ENCODE measurements at places on chromosomes 7 and 10.

DNA sequence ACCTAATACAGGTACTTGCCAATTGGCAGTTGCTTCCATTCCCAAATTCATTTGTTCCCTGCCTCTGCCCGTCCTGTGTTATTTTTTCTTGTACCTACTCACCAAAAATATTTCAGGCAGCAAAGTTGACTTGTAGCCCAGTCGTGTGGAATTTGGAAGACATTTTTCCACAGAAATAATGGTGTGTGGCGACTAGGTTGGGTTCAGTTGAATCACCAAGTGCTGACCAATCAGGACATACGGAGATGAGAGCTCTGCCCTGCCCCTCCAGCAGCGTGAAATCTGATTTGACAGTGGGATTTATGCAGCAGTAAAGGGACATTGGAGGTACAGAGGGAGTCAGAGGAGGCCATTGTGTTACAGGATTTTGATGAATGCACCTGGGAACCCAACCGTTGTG is 216.9 kb downstream of the CCDC3 start:
- DNase-seq, result no peak

- DNase-seq, result no peak
These were observed 489.6 kb downstream of the TNS3 start for GRCh38 chr7:47092336-47092735.

DNA sequence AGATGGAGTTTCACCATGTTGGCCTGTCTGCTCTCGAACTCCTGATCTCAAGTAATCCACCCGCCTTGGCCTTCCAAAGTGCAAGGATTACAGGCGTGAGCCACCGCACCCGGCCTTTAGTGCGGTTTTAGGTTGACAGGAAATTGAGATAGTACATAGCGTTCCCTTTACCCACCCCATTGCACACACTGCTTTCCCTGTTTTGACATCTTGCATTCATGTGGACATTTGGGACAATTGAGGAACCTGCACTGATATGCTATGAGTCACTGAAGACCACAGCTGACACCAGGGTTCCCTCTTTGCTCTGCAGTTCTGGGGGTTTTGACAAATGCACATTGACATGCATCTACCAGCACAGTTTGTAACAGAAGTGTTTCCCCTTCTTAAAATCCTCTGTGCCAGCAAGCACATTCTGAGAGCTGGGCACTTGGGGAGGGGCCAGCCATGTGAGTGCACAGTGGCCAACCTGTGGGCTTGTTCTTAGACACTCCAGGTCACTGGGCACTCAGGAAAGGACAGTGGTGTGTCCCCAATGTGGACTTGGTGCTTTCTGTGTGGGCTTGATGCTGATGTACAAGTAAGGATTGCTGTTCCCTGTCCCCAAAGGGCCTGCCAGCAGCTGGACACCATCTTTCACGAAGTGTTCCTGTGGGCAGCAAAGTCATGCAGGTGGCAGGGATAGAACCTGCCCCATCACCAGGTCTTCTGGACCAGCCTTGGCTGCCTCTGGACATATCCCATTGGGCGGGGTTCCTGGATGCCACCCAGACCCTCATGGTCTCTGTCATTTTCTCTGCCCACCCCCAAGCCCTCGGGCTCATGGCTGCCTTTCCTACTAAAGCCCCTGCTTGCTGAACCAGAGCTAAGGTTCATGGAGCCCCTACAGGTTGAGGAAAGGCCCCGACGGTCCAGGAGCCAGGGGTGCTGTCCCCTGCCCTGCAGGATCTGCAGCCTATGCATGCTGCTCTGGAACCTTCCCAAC is 579.8 kb downstream of the GLRX3 start:
- no peak for DNase-seq

- DNase-seq, result no peak
These were observed 763.9 kb downstream of the GRID1 start for GRCh38 chr10:85602713-85603112.

GRCh38 chr7:1418505-1419309 is 40.6 kb downstream of the MICALL2 start:
- DNase-seq, result no peak

DNA sequence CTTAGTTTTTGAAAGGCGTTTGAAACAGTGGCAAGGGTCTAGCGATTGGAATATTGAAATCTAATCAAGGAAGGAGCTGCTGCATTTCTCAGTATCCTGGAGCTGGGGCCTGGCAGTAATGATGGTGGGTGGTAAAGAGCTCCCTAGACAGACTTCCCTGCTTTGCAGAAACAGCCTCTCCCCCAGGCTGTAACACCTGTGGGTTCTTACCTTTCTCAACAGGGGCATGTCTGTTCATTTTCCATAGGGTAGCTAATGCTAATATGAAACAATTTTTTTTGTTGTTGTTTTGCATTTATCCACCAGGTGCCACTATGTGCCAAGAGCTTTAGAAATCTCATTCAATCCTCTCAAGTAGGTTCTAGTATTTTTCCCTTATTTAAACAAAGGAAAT is 345.5 kb downstream of the REEP3 start:
- no peak for DNase-seq

- no peak for DNase-seq
These were observed 162.7 kb upstream of the ITGB1 start for GRCh38 chr10:33120700-33121099.

DNA sequence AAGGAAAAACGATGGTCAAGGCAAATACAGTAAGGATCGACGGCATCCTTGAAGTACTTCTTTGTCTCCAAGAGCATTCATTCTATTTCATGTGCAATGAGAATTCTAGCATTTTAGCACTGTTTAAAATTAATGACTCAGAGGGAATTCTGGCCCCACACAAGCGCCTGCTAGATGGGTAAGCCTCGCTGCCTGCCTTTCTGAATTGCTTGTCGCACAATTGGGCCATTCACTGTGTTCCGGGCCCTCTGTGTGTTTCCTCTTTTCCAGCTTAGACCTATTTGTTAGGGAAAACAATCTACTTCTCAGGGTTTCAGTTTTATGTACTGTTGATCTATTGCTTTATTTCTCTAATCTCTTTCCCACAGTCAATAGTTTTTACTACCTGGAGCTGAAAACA is 204.7 kb upstream of the ZNF32 start:
- no peak for DNase-seq

- no peak for DNase-seq
These were observed 208.8 kb downstream of the SEMA3A start for GRCh38 chr7:83985821-83986220.

DNA sequence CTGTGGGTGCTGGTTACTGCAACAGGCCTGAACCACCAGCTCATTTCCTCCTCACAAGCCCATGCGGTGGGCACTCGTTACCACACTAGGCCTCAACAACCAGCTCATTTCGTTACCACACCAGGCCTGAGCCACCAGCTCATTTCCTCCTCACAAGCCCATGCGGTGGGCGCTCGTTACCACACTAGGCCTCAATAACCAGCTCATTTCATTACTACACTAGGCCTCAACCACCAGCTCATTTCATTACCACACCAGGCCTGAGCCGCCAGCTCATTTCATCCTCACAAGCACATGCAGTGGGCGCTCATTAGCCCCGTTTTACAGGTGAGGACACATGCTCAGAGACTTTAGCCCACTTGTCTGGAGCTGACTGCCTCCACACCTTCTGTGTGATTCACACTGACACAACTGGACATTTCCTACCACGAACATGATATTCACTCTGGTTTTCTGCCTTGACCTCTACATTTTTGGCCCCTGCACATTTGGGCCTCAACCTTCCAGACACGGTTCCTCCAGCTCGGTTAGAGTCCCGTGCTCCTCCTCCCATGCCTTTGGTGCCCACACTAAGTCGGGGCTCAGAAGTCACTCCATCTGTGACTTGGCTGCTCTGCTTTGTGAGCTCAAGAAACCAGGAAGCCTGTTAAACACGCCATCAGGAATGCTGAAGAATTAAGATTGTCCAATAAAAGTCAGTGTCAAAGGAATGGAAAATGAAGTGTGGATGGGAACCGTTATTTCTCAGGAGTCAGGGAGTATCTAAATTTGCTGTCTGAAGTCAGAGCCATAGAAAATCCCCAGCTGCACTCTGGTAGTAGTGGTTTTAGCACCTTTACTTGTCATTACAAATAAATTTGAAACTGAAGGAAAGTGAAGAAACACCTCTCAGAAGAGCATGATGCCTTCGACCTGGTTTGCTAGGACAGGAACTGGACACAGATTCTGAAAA is 55.8 kb upstream of the LANCL2 start:
- no peak for DNase-seq

GRCh38 chr7:101223528-101223927 is 5.6 kb downstream of the ZNHIT1 start:
- DNase-seq, result no peak

Measured in right hindlimb (tissue), 1 donor.